WTC11 (cell line): ENCODE measurements at places on chromosomes 6 and 20.

- DNase-seq: no peak
These were observed 1.4 kb upstream of the BANF2 start for GRCh38 chr20:17698384-17698783.

- DNase-seq: no peak
These were observed 43.7 kb downstream of the JAG1 start for GRCh38 chr20:10629946-10630650.

DNA sequence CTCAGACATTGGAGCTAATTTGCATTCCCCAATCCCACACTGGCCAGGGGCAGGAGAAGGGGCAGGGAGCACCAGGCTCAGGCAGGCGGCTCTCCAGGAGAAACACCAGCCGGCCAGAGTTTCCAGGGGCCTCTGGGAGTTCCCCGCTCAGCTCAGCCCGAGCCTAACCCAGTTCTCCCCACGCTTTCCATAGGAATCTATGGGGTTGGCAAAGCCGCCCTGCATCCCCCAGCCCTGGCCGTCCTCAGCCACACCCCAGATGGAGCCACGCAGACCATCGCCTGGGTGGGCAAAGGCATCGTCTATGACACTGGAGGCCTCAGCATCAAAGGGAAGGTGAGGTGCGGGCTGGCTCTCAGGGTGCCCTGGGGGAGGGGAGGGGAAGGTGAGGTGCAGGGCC, 8.2 kb downstream of the NPEPL1 start:
- peak; percentile 11 for DNase-seq

DNA sequence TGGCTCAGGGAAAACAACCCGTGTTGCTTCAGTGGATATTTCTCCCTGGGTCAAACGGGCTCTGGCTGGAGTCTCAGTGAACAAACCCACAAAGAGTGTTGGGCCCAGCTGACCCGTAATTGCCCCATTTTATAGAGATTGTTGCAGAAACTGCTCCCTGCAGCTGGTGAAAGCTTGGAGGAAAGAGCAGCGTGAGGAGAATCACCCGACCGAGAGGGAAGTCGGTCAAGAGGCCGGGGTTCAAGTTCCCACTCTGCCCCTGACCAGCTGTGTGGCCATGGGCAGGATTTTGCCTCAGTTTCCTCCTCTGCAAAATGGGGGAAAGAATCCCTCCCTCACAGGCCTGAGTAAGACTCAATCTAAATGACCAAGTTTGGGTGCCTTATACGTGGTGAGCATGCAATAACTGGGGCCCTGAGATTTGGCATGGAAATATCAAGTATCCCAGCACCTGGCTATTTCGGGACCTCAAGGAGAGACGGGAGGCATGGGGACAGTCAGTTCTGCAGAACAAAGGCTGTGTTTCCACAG, 1.7 kb upstream of the TGM2 start:
- no peak for DNase-seq

GRCh38 chr6:12051861-12052368, 39.8 kb downstream of the HIVEP1 start:
- DNase-seq: no peak

GRCh38 chr6:68572525-68572924, 62.6 kb upstream of the ADGRB3 start:
- DNase-seq: peak; percentile 63

GRCh38 chr6:74050921-74051320, 354.9 kb downstream of the CD109 start:
- no peak for DNase-seq

- no peak for DNase-seq
These were observed at the start of gene TNFRSF6B for GRCh38 chr20:63696628-63697356. Gene TNFRSF6B, plus strand, starts transcription at chr20:63696652. Its CDS starts 116 bp downstream, at chr20:63696768.

DNA sequence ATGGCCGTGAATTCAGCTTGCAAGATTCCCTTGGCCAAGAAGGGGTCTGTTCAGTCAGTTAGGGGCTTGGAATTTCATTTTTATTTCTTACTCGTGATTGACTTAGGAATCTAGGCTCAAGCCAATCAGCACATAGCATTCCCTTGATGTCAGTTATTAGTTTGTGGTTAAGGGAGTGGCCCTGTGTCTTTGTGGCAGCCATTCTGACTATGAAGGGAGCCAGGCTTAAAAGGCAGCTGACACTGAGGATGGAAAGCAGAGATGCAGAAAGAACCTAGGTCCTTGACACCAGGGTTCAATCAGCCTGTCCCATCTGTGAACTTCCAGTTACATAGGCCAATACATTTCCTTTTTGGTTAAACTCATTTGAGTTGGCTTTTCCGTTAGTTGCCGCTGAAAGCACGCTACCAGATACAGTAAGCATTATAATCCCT, 48.1 kb downstream of the MCUR1 start:
- DNase-seq: no peak

DNA sequence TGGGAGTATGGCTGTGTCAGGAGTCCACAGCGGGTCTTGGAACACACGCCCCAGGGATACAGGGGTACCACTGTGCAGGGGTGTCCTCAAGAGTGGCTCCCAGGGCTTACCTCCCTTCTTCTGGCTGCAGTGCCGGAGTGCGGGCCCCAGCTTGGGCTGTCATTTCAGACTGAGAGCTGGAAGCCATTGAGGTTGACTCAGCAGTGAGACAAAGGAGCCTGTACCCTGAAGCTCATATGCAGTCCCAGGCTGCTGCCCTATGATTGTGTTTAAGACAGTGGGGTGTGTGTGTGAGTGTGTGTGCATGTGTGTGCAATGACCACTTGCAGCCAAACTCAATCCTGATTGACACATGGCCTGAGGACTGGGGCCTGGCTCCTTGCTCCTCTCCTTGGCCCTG, 167.7 kb upstream of the AFDN start:
- no peak for DNase-seq

DNA sequence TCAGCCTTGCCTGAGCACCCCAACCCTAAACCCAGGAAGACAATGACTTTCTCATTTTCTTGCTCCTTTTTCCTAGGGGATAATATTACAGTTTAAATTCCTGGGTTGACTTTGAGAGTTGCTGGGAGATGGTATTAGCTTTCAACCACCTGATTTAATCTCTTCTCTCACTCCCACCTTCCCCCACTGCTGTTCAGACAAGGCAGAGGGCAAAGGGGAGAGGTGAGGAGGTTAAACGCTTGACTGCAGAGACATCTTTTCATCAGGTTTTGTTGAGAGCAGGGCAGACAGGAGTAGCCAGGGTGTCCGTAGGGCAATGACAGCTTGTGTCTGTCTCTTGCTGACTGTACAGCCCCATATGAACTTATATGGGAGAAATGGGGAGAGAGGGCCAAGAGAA, 811.2 kb downstream of the MAFB start:
- no peak for DNase-seq

GRCh38 chr6:53962646-53963045, 148.6 kb upstream of the MLIP start:
- DNase-seq: no peak

DNA sequence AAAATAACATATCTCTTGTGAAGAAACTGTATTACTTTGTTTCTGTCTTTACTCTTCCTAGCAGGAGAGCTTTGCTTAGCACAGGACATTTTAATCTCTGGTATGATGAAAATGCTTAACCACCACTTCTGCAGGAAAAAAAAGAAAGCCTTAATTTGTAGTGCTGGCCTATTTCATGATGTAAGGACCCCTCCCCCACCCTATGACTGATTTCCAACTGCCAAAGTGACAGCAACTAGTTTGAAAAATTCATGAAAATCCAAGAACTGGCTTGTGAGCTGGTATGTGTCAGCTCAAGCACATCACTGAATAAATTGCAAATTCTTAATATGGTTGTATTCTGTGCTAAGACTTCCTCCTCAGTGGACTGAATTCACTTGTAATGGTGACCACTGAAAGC, 125.3 kb downstream of the REV3L start:
- DNase-seq: no peak

DNA sequence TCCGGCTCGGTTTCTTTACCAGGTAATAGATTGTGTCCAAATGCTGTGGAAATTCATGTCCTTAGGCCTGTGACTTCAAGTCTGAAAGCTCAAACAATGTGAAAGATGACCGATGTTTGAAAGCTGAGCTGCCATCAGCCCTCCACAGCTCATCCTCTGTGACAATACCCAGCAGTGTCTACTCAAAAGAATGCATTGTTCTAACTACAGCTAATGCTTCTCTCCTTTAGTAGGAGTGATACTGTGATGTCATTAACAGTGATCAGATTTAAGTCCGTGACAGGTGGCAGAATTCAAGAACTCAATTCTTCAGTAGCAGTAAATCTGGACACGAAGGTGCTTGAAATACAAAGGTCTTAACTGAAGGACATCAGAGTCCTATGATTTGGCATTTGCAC, 97.3 kb downstream of the RCAN2 start:
- no peak for DNase-seq
